ENCODE measurements at places on chromosomes 5 and 9.

DNA sequence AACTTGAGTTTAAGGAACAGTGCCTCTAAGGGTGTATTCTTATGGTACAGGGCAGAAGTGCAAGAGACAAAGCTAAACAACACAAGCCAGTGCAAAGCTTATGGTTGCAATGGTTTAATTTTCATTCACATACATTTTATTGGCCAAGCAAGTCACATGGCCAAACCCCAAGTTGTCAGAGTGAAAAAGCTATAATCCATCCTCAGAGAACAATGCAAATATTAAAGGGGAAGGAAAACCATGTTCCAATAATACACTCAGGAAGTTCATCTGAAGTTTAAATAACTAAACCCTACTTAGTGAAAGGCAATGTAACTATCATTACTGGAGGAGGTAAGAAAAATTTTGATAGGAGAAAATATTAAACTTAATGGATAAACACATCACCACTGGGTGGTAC is 26.6 kb upstream of the TLR4 start:
- DNase-seq, result no peak

GRCh38 chr5:66021585-66021984 is 95.2 kb downstream of the ERBIN start:
- DNase-seq, result no peak

DNA sequence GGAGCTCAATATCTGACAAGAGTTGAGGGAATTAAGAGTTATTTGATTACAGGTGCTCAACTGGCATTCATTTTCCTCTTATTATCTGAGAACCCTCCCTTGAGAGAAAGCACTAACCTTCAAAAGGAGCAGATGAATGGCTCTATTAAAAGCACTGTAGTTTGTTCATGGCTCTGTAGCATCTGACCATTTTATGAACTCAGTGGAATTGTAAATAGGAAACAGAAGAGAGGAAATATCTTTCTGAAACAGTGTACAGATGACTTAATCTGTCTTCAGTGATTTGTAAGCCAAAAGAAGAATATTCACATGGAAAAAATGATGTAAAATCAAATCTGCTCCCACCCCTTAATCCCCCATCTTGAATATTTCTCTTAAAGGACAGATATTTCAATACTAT is 810.4 kb upstream of the GRAMD2B start:
- DNase-seq, result no peak

DNA sequence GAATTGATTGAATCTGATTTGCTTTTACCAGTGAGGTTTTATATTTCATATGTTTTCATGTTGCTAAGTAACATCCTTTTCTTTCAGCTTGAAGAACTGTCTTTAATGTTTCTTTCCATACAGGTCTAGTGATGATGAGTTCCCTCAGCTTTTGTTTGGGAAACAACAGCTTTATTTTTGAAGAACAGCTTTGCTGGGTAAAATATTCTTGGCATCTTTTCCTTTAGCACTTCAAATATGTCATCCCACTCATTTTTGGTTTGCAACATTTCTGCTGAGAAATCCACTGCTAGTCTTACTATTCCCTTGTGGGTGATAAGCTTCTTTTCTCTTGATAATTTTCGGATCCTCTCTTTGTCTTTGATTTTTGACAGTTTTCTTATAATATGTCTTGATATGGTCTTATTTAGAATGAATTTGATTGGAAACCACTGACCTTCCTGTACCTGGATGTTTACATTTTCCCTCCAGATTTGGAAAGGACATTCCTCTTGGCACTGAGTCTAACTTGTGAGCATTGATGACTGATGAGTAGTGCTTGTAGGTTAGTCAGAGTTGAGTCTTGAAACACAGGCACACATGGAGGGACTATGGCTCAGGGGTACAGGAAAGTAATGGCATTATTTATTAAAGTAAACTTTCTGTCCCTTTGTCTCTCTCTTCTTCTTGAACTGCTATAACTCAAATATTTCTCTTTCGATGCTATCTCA is 220.3 kb downstream of the SPATA31D1 start:
- no peak for DNase-seq

DNA sequence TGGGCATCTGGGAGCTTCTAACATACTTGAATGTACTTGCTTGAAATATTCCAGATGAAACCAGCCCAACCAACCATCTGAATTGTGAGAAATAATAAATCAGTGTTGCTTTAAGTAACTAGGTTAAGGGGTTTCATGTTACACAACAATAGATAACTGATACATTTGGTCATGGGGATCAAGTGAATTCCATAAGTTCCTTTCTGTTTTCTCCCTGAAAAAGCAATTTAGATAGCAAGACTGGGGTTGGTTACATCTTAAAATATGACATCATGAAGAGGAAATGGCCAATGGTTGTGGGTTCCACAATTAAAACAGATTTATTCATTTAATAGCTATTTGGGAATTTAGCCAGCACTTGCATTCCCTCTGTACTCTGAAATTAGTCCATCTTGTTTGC is 559.7 kb downstream of the TLR4 start:
- no peak for DNase-seq

- DNase-seq, result peak; percentile 51
Observed at GRCh38 chr5:321230-321725, at the start of gene AHRR. AHRR (plus strand) TSS chr5:321714; CDS start chr5:343903, 22,189 bp downstream.

DNA sequence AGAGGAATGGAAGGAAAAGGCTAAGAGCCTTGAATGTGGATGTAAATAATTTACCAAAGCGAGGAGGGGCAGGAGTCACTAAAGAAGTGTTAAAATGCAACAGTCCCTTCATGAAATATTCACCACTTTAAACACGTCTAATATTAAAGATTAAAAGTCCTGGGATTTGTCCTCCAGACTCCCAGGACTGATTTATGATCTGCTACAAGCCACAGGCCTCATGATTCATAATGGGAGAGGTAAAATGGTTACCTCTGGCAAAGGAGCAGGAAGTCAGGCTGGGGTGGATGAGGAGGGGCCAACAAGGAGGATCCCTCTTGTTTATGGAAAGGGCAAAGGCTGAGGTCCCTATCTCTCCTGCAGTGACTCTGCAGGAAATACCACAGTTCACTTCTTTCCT is 292.4 kb downstream of the TRIM32 start:
- DNase-seq, result no peak

DNA sequence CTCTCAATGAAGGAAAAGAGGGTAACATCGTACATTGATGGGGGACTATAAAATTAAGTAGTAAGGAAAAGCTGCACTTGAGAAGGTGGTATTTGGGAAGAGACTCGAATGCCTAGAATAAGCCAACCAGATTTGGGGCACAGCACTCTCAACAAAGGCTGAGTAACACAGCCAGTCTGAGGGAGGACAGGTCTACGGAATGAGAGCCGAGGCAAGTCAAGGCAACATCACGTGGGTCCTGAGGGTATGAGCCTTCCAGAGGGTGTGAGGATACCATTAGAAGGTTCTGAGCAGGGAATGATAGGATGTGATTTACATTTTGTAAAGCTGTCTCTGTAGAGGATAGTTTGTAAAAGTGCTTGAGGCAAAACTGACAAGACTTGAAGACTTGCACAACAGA is 434.1 kb downstream of the RAB3C start:
- DNase-seq, result no peak

DNA sequence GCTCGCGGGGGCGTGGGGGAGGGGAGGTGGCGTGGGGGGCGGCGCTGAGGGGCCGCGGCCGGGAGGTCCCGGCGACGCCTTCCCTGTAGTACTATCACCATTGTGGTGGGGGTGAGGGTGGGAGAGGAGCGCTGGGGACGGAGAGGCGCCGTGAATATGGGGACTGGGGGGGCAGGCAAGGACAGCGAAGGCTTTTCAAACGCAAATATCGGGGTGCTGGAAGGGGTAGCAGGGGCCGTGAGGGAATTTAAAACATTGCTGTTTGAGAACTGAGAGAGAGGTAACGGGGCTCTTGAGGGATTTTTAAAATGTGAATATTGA is 427 bp downstream of the RBM27 start:
- DNase-seq, result no peak

DNA sequence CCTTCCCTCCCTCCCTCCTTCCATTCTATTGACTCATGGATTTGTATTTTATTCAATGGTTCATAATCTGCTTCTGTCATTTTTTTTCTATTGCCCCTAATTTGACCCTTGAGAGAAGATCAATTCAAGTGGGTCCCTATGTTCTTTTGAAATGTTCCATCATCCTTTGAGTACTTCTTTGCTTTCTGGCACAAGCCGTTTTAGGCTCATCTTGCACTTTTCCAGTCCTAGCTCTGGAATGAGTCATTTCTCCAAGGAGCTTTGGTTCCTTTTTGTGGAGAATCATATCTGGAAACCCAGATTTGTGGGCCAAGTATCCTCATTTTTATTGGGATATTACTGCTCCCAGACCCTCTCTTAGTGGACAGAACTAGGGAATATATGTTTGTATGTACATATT is 126.8 kb upstream of the PTPN3 start:
- no peak for DNase-seq

DNA sequence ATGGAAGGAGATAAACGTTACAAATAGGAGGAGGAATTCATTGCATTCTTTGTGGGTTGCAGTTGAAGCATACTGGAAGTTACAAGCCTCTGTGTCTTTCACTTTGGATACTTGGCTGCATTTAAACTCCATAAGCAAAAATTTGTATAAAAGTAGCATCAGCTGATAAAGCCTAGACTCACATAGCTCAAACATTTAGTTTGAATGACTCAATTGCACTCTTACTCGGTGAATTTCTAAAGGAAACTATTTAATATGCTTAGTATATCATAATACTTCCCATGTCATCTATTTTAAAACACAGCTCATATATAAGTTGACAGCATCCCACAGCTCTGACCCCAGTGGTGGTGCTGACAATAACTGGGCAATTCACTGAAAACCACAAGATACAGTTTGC is 596.6 kb upstream of the ZNF608 start:
- no peak for DNase-seq

DNA sequence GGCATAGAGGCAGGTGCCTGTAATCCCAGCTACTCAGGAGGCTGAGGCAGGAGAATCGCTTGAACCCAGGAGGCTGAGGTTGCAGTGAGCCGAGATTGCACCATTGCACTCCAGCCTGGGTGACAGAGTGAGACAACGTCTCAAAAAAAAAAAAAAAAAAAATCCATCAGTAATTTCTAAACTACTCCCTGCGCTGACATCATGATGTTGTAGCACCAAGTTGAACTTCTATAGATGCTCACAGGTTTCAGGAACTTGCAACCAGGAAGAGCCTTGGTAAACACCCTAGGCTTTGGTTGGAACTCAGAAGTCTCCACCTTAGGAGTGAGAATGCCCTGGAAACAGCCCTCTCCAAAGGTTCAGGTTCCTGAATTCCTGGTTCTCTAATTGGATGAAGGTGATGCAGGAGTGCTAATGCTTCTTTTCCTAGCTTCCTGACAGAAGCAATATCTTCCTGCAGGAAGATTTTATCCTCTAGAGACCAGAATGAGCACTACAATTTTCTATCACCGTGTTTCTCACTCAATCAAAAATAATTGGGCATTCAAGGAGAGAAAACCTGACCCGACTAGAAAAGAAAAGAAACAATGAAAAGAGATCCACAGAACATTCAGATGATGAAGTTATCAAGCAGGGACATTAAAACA is 469.6 kb downstream of the GADD45G start:
- no peak for DNase-seq

- no peak for DNase-seq
Observed at GRCh38 chr9:132804576-132805295, 73.3 kb downstream of the AK8 start.

GRCh38 chr5:96439477-96440184 is 6.6 kb upstream of the PCSK1 start:
- no peak for DNase-seq

- DNase-seq, result no peak
Observed at GRCh38 chr5:59565551-59565950, 328.0 kb downstream of the PDE4D start.

- no peak for DNase-seq
Observed at GRCh38 chr5:145591578-145591977, 243.6 kb downstream of the PRELID2 start.

DNA sequence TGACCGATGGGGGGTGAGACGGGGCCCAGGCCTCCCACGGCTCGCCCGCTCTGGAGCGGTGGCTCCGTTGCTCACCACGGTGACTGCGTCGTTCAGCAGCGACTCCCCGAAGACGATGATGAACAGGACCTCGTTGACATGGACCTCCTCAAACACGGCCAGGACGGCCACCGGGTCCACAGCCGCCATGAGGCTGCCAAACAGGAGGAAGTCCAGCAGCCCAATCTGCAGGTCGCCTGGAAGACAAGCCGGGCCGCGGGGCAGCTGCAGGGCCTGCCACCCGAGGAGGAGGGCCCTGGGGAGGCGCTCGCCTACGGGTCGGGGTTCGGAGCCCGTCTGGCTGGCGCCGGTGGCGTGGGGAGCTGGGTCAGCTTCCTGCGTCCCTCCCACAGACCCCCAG is 36.0 kb downstream of the SLC9A3 start:
- no peak for DNase-seq

GRCh38 chr5:14896131-14896530 is 24.6 kb upstream of the ANKH start:
- DNase-seq, result no peak

DNA sequence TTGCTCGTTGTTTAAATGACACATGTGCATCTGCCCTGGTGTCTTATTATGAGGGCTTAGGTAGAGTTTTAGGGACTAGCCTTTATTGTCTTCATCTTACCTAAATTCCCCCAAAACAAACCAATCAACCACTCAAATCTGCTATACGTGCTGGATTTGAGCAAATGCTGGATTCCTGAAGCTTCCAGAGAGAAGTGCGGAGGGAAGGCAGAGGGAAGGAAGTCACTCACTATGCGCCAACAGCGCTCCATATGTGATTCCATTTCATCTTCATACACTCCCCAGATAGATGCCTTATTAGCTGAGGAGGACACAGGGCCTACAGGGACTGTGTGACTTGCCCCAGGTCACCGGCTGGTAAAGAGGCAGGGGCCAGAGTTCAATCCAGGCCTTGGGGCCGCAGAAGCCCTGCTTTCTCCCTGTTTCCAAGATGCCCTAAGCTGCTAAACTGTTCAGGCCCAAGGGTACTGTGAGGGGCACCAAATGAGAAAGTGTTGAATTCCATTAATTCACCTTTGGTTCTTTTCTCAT is 63.5 kb downstream of the OTULIN start:
- DNase-seq, result no peak

- no peak for DNase-seq
Observed at GRCh38 chr9:4640027-4640426, 22.1 kb upstream of the PLPP6 start.

GRCh38 chr5:74040065-74040551 is 414.1 kb downstream of the ARHGEF28 start:
- no peak for DNase-seq

GRCh38 chr9:114501796-114502682 is 3.2 kb downstream of the WHRN start:
- DNase-seq, result no peak

DNA sequence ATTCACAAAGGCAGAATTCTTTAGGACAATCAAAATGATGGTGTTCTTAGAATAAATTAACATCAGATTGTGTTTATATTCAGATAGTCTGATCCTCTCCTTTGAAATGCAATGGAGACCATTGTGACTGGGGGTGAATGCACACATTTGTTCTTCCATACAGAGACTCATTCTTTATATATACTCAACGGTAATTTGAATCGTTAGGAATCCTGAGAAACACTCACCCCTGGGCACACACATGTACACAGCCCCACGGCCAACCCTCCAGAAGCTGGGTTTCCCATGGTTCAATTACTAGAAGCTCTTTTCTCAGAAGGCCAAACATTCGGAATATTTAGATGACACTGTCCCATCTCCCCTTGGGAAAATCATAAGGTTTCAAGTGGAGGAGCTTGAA is 57.5 kb upstream of the EPB41L4B start:
- DNase-seq, result no peak
